Psoas muscle (tissue), 8 donors: ENCODE measurements at places on chromosomes 11 and 22.

DNA sequence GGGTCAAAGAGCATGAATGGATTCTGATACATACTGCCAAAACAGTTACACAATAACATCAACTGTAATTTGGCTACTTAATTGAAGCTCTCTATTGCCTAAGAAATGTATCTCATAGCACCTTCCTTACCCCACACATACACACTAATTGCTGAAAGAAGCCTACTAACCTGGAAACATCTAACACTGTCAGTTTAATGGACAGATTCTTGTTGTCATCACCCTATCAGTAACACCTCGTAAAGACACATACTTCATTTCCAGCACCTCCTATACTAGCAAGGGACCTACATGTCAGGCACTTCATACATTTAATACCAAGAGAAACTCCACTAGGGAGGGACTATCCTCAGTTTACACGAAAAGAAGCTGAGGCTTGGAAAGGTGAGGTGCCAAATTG is 9.9 kb downstream of the NAP1L4 start:
- no peak for DNase-seq
- no peak overlapping the region for H3K4me3 ChIP-seq
- no peaks in the 10 kb centered on the region for H3K27me3 ChIP-seq
- peaks cover 21% of the 10 kb centered on the region for H3K4me1 ChIP-seq
- peaks cover 24% of the 10 kb centered on the region for H3K36me3 ChIP-seq

DNA sequence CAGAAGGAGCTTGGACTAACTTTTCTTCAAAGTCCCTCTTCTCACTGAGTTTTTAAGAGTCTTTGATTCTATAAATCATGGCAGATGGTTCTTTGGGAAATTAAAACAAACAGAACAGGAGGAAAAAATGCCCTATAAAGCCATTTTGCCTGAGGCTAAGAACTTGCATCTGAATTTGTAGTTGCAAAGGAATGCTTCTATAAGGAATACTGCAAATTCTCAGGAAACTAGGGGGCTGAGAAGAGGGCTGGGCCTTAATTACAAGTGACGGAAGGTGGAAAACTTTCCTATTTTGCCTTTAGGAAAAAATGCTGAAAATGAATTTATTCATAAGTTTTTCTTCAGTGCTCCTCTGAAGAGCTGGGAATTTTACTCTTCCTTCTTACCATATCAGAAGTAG is 90.0 kb upstream of the NARS2 start:
- no peak overlapping the region for H3K27ac ChIP-seq
- no peaks in the 10 kb centered on the region for H3K4me1 ChIP-seq
- H3K27me3 ChIP-seq = no peaks in the 10 kb centered on the region
- no peak for DNase-seq
- no peaks in the 10 kb centered on the region for H3K36me3 ChIP-seq

DNA sequence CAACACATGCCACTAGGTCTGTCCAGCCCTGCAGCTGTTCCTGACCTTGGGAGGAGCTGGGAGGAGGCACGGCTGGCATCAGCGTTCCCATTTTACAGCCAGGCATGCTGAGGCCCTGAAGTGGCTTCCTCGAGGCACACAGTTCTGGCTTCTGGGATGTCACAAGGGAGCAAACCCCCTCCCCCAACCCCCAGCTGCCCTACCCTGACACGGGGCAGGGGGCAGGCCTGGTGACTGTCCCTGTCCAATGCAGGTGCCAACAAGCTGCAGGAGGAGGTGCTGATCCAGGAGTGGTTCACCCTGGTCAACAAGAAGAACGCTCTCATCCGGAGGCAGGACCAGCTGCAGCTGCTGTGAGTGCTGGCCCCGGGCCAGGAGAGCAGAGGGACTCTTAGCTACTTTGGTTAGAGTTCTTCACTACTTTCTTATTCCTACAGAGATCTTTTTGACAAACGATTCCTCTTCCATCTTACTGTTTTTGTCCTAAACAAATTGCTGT is 5.3 kb downstream of the KCNK7 start:
- H3K27me3 ChIP-seq = no peaks in the 10 kb centered on the region
- peak; percentile 85 for DNase-seq
- peak overlapping the region; percentile 91 for H3K27ac ChIP-seq
- H3K4me1 ChIP-seq = peaks cover 82% of the 10 kb centered on the region
- no peak overlapping the region for H3K4me3 ChIP-seq

GRCh38 chr11:130721736-130722135 is 194.5 kb downstream of the SNX19 start:
- H3K4me3 ChIP-seq = no peak overlapping the region
- H3K36me3 ChIP-seq = no peaks in the 10 kb centered on the region
- DNase-seq = no peak
- H3K4me1 ChIP-seq = no peaks in the 10 kb centered on the region
- no peaks in the 10 kb centered on the region for H3K27me3 ChIP-seq
- H3K27ac ChIP-seq = no peak overlapping the region

GRCh38 chr22:41868556-41868955 is 35.7 kb downstream of the SREBF2 start:
- DNase-seq = no peak
- no peaks in the 10 kb centered on the region for H3K27me3 ChIP-seq
- H3K27ac ChIP-seq = no peak overlapping the region

- H3K4me1 ChIP-seq = no peaks in the 10 kb centered on the region
- no peaks in the 10 kb centered on the region for H3K36me3 ChIP-seq
- H3K27me3 ChIP-seq = no peaks in the 10 kb centered on the region
Measured at GRCh38 chr11:26621132-26621531, 49.1 kb upstream of the MUC15 start.

GRCh38 chr11:69287968-69288882 is 5.7 kb upstream of the MYEOV start:
- DNase-seq = no peak
- no peaks in the 10 kb centered on the region for H3K4me1 ChIP-seq
- no peak overlapping the region for H3K4me3 ChIP-seq
- H3K27me3 ChIP-seq = peaks cover 6% of the 10 kb centered on the region

- DNase-seq = no peak
- H3K27ac ChIP-seq = no peak overlapping the region
Measured at GRCh38 chr11:92750794-92751193, 218.7 kb upstream of the MTNR1B start.

- peak overlapping the region; percentile 73 for H3K4me3 ChIP-seq
- peaks cover 61% of the 10 kb centered on the region for H3K4me1 ChIP-seq
- peak overlapping the region; percentile 87 for H3K27ac ChIP-seq
- H3K27me3 ChIP-seq = no peaks in the 10 kb centered on the region
- no peaks in the 10 kb centered on the region for H3K36me3 ChIP-seq
- no peak for DNase-seq
Measured at GRCh38 chr22:39241794-39242594, 2.8 kb downstream of the PDGFB start.

DNA sequence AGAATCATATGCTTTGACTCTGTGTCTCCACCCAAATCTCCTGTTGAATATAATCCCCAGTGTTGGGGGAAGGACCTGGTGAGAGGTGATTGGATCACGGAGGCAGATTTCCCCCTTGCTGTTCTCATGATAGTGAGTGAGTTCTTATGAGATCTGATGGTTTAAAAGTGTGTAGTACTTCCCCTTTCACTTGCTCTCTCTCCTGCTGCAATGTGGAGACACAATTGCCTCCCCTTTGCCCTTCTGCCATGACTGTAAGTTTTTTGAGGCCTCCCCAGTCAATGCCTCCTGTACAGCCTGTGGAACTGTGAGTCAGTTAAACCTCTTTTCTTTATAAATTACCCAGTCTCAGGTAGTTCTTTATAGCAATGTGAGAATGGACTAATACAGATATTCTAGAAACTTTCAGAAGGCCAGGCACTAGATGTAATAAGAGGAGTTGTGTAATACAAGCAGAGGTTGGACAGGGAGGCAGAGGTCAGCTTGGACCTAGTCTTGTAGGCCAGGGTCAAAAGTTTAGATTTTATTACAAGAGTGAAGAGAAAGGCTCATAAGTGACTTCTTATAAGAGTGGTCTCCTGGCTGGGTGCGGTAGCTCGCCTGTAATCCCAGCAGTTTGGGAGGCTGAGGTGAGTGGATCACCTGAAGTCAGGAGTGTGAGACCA is 9.3 kb upstream of the SERPING1 start:
- H3K27me3 ChIP-seq = no peaks in the 10 kb centered on the region
- H3K4me1 ChIP-seq = no peaks in the 10 kb centered on the region
- no peak for DNase-seq
- no peaks in the 10 kb centered on the region for H3K36me3 ChIP-seq
- no peak overlapping the region for H3K27ac ChIP-seq
- no peak overlapping the region for H3K4me3 ChIP-seq

GRCh38 chr11:72741429-72741833 is 10.8 kb downstream of the ARAP1 start:
- no peaks in the 10 kb centered on the region for H3K36me3 ChIP-seq

DNA sequence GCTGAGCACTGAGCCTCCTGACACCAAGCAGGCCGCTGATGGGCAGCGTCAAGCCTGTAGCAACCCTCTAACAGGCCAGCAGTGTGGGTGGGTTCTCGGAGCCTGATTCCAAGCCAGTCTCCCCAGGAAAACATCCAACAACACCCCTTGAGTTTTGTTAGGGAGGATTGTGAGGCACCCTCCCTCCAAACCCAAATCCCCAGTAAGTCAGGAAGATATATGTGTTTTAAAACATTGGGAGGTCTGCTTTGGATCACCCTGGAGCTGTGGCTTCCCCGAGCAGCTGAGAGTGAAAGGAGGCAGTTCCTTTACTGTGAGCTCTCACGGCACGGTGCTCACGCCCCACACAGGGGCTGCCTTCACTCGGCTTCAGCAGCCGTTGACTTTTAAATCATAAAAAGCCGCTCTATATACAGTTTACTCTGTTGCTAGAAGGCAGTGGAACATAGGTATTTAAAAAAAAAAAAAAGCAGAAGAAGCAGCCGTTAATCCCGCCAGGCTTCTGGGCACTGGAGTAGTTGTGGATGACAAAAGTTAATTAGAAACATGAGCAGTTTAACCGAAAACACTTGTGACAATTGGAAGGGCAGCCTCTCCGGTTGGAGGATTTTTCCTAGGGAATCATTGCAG is 218.6 kb downstream of the NAV2 start:
- no peak for DNase-seq
- no peaks in the 10 kb centered on the region for H3K36me3 ChIP-seq
- no peak overlapping the region for H3K4me3 ChIP-seq
- H3K27me3 ChIP-seq = no peaks in the 10 kb centered on the region
- H3K27ac ChIP-seq = no peak overlapping the region
- H3K4me1 ChIP-seq = no peaks in the 10 kb centered on the region

DNA sequence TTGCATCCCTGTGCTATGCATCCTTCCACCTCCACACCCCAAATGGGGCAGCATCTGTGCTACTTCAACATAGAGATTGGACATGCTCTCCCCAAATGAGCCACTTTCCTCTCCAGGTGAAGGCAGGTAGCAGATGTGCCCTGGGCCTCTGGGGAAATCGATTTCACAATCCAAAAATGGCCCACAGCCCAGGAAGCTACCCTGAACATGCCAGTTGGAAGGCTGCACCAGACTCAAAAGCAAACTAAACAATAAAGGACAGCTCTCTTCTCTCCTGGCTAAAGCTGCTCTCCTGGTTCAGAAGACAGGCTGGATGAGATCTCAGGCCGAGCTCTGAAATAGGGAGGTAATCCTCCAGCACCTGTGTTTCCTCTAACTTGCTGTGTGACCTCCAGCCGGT is 19.7 kb downstream of the ISX start:
- DNase-seq = no peak
- no peak overlapping the region for H3K4me3 ChIP-seq
- H3K27me3 ChIP-seq = peaks cover 2% of the 10 kb centered on the region
- no peaks in the 10 kb centered on the region for H3K4me1 ChIP-seq
- H3K36me3 ChIP-seq = no peaks in the 10 kb centered on the region
- no peak overlapping the region for H3K27ac ChIP-seq

DNA sequence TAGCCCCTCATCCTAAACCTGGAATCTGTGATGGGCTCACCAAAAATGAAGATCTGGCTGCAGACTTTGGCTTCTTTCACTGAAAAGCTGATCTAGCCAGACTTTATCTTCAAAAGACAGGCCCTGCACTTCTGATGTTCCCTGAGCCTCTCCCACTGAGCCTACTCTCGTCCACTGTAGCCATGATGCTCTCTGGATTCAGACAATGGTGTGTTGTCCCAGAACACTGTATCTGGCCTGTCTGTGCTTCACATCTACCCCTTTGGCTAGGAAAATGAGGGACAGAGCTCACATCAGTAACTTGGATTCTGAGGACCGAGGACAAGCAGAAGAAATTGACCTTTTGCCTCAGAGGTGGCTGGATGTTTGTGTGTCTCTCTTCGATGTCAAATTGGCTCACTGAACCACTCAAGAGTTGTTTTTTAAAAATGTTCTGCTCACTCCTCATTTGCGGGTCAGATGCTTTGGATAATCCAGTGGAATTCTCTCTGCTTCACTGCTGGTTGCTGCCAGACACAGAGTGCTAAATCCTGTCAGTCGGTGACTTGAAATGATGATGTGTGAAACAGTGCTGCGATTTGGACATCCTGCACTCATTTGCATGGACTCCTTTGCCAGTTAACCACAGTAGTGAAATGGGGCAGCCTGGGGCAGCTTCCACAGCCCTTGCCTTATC is 67.5 kb downstream of the ARFGAP2 start:
- H3K36me3 ChIP-seq = no peaks in the 10 kb centered on the region
- H3K4me3 ChIP-seq = no peak overlapping the region
- H3K27ac ChIP-seq = no peak overlapping the region
- H3K4me1 ChIP-seq = no peaks in the 10 kb centered on the region

DNA sequence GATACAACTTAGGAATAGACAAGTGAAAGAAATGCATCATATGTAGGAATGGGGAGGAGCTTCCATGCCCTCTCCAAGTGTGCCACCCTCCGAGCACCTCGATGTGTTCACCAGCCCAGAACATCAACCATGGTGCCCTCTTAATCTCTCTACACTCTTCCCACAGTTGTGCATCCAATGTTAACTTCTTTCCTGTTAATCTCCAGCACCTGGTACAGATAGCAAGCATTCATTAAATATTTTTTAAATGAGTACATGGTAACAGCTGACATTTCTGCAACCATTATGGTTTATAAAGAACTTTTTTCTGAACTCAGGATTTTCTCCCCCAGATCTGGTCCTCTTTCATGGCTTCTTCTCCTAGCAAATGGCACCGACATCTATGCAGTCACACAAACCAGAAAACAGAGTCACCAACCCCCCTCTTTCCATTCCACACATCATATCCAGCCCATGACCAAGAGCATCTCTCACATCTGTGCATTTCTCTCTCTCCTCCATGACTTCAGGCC is 118.1 kb upstream of the CLPB start:
- no peak overlapping the region for H3K27ac ChIP-seq
- H3K4me3 ChIP-seq = no peak overlapping the region
- H3K36me3 ChIP-seq = no peaks in the 10 kb centered on the region
- peaks cover 9% of the 10 kb centered on the region for H3K4me1 ChIP-seq

- no peak overlapping the region for H3K27ac ChIP-seq
- no peak overlapping the region for H3K4me3 ChIP-seq
- no peak for DNase-seq
Measured at GRCh38 chr11:113331441-113331840, 17.1 kb downstream of the TTC12 start.

DNA sequence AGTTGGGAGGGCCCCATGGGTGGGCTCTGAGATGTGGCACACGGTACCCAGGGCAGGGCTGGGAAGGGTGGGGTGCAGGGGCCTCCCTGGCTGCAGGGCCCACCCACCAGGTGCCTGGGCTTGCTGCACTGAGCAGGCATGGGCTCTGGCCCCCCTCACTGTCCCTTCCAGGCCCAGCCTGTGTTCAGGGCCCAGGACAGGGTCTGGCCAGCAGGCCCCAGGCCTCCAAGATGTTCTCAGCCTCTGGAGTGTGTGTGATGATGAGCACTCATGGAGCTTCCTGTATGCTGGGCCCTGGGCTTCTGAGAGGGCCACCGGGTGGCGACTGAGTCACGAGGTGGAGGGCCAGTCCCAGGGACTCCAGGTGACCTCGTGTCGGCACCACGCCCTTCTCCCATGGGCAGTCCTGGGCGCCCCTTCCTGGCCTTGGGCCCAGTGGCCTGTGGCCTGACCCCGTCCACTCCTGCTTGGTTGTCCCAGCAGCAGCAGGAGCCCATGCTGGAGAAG is 55.9 kb upstream of the CCDC188 start:
- H3K4me3 ChIP-seq = peak overlapping the region; percentile 67
- H3K4me1 ChIP-seq = peaks cover 5% of the 10 kb centered on the region
- peak overlapping the region; percentile 63 for H3K27ac ChIP-seq
- peaks cover 3% of the 10 kb centered on the region for H3K27me3 ChIP-seq
- no peaks in the 10 kb centered on the region for H3K36me3 ChIP-seq
- DNase-seq = no peak
